ENCODE measurements at places on chromosomes 7 and 10.

GRCh38 chr7:137160236-137160635 lies 183.3 kb downstream of the PTN start:
- no peak for DNase-seq

GRCh38 chr7:20839196-20839735 lies 52.6 kb upstream of the SP8 start:
- no peak for DNase-seq

DNA sequence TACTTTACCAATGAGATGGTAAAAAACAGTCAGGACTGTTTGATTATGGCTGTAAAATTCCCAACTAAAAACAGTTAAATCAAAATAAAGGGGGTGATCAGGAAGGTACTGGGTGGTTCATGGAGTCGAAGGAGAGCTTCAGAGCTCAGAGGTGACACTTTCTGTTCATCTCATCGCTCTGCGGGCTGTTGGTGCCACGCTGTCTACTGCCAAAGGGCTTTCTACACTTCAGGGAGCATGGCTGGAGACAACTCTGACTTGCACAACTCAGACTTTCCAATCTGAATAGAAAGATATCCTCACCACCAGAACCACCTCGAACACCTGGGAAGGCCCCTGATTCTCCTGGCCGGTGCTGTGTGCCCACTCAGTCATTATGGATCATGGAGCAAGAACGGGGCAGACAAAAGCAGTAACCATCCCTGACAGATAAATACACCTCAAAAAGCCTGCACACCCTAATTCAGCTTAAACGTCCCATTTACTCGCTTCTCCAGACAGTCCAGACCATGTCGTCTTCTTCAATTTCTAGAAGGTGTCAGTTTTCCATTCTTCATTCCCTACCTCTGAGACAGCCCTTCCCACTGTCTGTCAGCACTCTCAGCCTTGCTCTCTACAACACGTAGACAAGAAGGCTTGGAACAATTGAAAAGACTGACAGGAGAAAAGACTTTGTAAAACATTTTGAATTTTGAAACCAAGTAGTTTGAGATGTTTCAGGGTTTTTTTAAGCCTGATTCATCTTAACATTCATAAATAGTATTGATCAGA lies 348.7 kb upstream of the NFE2L3 start:
- no peak for DNase-seq

- no peak for DNase-seq
Measured at GRCh38 chr10:77789861-77790260, 136.7 kb downstream of the DLG5 start.

- no peak for DNase-seq
Measured at GRCh38 chr10:13503745-13504463, 24.9 kb downstream of the BEND7 start.

- no peak for DNase-seq
Measured at GRCh38 chr10:104349623-104350126, 4.0 kb upstream of the CFAP58 start.
